Osteocyte (in vitro differentiated cells): ENCODE measurements at places on chromosomes 11 and 22.
A peak's percentile ranks its signal among the peaks of the same experiment; 100 is the strongest.

DNA sequence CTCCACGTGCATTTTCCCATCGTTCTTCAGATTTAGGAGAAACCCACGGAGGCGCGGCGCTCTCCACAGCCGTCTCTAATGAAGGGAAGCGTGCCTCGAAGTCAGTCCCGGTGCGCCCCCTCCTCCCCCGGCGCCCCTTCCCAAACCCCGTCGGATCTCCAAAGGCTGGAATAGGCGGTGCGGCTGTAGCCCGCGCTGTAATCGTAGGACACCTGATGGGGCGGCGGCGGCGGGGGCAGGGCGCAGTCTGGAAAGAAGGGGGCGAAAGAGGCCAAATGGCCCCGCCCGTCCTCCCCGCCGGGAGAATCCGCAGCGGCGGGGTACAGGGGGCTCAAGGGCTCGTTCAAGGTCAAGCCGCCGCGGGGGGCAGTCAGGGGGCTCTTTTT lies 1.3 kb downstream of the FAM181B start:
- no peak for DNase-seq

GRCh38 chr11:76209973-76210930 lies 4.0 kb upstream of the WNT11 start:
- DNase-seq, result no peak

- DNase-seq, result no peak
Observed at GRCh38 chr11:65556470-65557279, 1.5 kb downstream of the LTBP3 start.

DNA sequence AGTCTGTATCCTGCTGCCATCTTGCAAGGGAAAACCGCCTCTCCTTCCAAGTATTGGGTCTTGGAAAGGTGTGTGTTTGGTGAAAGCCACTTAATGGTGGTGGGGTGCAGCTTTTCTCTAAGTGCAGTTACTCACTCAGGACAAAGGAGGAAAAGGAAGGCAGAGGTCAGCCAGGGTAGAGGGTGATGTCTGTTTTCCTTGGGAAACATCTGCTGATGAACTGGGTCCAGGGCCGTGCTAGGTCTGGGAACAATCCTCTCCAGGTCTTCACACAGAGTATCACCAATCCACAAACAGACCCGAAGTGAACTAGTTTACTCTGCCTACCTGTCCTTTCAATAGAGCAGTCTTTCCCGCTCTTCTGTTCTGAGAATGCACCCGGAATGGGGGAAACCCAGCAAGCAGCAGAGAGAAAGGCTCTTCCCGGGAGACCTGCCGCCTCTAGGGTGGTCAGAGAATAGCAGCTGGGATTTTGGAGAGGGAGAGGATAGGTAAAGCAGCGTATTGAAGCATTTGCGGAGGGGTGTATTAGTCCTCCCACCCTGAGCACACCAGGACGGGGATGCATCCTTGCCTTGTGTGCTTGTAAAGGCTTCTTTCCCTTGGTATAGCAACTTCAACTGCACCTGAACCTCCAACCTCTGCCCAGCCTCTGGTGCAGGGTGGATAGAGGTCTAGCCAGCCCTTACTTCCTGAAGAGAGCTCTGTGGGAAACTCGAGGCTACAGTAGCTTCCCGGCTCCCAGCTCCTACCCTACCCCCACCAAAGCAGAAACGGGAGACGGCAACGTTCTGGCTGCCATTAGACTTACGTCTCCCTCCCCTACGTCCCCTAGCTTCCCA lies 20.7 kb downstream of the LHFPL7 start:
- DNase-seq, result no peak

- DNase-seq, result no peak
Observed at GRCh38 chr11:85385547-85385946, 241.6 kb downstream of the DLG2 start.

DNA sequence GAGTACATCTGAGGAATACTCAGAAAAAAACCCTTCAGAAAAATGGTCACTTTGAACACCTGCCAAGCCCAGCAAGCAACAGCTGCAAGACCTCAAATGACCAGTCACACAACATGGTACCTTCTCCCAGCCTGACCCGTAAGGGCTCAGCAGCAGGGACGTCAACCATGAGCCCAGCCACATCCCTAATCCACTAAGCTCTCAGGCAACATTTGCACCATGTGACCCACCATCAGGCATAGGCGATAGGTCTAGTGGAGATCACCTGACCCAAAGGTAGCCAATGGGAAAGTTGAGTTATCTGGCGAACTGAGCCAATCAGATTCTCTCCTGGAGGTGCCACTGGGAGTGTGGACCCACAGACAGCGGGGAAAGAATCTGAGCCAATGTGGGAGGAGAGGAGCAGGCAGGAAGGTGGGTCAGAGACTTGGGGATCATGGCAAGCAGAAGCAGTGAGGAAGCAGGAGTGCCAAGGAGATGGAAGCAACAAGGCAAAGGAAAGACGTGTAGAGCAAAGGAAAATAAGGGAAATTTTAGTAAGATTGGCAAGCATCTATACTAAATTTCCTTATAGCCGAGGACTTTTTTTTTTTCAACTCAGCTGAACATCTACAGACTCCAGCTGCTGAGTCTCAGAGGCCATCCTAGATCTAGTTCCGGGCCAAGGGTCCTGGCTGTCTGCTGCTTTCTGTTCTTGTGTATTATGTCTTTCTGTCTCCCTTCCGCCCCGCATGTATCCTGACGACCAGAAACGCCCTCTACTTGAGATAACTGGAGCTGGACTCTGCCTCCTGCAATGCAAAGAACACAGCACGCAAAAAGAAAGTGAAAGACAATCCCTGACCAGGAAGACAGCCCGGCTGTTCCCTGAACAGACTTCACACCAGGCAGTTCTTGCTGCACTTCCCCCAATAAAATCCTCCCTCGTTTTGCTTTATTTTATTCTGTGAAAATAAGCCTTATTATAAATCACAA lies 11.0 kb upstream of the PLAAT2 start:
- peak; percentile 66 for DNase-seq

DNA sequence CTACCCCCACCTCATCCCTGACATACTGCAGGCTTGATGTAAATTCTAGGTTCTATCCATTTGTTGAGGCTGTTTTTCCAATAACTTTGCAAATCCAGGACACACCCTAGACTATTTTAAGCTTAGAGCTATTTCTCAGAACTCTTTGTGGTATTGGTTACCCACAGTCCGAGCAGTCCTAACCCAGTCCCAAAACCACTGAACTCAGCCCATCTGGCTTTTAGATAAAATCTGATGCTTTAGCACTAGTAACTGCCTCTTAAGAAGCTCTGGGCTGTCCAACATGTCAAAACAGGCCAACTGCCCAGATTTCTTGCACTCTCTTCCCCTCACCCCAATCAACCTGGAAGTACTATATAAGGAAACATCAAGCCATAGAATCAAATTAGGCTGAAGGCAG lies 344.4 kb upstream of the CADM1 start:
- DNase-seq, result no peak

- no peak for DNase-seq
Observed at GRCh38 chr11:20873054-20873453, 203.7 kb downstream of the NELL1 start.

- DNase-seq, result peak; percentile 63
Observed at GRCh38 chr11:74492084-74492483, 1.4 kb downstream of the LIPT2 start.

DNA sequence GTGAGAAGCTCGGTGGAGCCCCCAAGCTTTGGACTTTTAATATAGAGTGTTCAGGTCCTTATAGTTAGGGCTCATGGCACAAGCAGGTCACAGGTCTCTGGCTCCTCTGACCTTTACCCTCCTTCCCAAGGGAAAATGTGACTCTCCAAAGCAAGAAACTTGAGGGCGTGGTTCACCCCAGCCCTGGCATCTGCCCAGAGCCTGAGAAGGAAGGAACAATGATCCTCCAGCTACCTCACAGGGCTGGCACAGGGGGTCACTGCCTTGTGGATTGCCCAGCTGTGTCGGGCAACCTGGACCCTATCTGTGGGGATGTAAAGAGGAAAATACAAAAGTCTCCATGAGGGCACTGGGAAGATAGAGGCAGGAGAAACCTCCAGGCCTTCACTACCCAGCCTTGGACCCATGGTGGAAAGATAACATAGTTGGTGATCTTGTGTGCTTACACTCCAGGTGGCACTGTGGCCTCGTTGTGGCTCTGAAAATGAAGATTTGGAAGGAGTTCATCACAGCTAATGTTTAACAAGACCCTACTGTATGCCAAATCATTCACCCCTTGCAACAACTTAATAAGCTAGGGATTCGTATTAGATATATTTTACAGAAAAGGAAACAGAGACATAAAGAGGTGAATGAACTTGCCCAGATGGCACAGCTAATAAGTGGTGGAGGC lies 3.8 kb upstream of the ZNF195 start:
- DNase-seq, result peak; percentile 75

DNA sequence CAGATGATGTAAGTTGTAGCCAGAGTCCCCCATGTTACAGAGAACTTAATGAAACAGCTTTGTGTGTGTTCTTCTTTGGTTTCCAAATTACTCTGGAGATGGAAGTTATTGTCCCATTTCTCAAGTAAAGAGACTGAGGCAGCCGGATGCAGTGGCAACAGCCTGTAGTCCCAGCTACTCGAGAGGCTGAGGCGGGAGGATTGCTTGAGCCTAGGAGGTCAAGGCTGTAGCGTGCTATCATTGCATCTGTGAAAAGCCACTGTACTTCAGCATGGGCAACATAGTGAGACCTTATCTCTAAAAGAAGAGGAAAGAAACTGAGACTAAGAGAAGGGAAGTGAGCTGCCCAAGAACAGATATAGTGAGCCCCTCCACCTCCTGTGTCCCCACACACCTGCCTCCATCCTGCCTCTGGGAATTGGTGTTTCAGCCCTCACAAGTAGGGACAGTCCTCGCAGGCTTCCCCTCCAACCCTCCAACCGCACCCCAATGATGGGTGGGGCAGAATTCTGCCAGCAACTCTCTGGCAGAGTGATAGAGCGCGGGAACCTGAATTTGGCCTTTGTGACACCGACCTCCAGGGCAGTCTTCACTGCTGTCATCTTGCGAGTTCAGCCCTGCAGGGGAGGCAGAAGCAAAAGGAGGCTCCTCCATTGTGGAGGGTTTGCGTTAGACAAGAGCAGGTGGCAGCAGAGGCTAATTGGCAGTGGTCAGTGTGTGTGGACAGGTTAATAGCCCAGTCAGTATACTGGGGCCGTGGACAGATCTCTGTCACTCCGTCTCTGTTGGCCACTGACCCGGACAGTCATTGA lies 1.6 kb downstream of the PDXP start:
- DNase-seq, result no peak

GRCh38 chr11:95739108-95739938 lies 50.3 kb downstream of the FAM76B start:
- no peak for DNase-seq

GRCh38 chr22:39300186-39300830 lies 19.1 kb downstream of the RPL3 start:
- no peak for DNase-seq

DNA sequence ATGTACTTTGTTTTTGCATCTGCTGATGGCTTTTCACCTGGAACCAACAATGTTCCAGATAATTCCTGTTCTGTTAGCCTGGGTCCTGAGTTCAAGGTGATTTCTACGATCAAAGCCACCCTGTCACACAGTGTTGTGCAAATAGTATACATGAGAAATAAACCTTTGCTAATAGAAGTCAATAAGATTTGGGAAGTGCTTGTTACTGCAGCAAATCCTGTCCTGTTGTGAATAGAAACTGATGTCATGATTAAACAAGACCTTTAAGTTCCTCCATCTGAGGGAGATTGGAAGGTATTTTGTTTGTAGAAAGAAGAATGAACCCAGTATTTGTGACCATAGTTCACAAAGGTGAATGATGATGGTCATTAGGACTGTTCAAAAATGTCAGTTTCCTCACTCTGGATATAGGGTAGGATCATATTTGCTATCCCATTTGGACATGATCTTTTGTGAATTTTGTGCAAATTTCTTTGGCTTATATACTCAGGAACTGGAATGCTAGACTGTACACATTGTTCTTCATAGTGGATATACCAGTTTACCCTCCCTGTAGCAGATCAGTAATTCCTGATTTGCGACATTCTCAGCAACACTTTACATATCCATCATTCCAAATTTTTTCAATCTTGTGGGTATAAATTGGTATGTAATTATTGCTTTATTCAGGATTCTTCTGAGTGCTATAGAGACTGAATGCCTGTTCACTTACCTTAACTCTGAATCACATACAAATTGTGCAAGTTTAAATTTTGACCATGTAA lies 428.5 kb downstream of the METTL15 start:
- DNase-seq, result no peak

- no peak for DNase-seq
Observed at GRCh38 chr22:44664149-44664548, 37.9 kb upstream of the PRR5 start.

DNA sequence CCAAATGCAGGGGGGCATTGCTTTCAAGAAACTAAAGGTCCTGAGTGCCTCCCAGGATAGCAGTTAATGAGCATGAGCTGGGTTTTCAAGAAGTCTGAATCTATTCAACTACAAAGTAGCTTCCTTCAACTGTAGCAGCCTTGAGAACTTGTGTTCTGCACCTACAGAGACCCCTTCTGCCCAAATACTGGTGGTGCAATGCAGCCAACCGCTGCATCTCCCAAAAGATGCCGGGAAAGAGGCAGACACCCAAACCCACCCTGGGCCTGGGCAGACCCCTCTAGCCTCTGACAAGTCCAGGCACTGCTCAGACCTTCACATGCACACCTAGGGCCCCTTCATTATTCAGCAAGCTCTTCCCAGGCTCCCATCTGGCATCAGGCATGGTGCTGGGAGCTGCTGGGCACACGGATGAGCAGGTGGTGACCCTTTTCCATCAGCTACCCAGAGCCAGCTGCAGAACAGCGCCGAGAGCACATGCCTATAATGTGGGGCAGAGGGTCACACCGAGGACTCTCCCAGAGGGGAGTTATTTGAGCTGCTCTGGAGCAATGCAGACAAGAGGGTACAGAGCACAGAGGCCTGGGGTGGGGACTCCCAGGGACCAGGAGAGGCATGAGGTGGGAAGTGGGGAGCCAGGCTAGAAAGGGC lies 44.9 kb upstream of the ETS1 start:
- no peak for DNase-seq

DNA sequence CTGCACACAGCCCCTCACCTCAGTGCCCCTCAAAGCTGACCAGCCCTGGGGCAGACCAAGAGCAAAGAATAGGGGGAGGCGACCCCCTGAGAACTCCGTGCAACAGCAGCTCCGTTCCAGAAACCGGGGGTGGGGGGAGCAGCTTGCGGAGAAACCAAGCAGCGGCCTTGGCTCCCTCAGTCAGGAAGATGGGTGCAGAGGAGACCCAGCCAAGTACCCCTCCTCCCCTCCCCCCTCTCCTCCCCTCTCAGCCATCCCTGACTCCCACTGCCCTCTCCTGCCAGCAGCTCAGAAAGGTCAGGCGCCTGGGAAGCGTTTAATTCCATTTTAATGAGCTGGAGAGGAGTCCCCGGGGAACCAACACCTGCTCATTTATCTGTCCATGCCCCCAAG lies 78.9 kb downstream of the PDE2A start:
- DNase-seq, result no peak

DNA sequence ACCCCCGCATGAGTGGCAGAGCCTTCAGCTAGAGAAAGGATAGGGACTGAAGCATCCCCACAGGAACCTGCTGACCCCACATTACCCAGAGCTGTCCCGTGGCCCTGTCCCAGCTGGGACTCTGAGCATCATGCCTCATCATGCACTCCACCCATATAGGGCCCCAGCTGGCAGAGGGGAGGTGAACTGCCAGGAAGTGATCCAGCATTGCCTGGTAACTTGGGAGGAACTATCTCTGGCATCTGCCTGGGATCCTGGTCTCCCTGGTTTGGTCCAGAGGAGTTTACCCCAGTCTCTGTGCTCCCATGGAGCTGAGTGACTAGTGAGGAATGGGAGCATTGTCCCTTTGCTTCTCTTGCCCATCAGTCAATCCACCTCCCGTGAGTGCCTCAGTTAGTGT lies 228.8 kb downstream of the GRIK4 start:
- no peak for DNase-seq
